ENCODE measurements at places on chromosomes 13 and 19.

- no peak for DNase-seq
Observed at GRCh38 chr13:60756306-60756705, 359.3 kb downstream of the TDRD3 start.

- no peak for DNase-seq
Observed at GRCh38 chr13:41133951-41134350, 1.3 kb upstream of the KBTBD6 start.

- no peak for DNase-seq
Observed at GRCh38 chr19:16532440-16533234, 9.6 kb downstream of the CHERP start.

GRCh38 chr13:113152984-113153809 lies 5.3 kb upstream of the PROZ start:
- peak; percentile 30 for DNase-seq

DNA sequence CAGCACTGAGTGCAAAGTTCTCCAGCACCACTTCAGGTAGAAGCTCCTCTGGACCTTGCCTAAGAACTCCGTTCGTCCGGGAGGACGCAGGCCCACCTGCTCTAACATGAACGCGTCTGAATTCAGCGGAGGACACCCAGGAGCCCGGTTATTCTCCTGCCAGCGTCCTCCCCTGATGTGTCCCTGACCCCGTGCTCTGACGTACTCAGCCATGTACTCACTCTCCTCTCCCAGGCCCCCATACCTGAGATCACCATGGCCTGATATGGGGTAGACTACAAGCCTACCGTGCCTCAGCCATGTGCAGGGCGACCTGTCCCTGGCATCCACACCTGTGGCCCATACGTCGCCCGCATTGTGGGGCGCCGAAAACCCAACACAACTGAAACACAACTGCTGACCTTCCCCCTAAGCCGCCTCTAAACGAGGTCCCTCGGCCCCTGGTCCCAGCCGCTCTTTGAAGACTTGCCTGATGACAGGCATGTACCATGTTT lies 744 bp upstream of the ZNF584 start:
- no peak for DNase-seq

DNA sequence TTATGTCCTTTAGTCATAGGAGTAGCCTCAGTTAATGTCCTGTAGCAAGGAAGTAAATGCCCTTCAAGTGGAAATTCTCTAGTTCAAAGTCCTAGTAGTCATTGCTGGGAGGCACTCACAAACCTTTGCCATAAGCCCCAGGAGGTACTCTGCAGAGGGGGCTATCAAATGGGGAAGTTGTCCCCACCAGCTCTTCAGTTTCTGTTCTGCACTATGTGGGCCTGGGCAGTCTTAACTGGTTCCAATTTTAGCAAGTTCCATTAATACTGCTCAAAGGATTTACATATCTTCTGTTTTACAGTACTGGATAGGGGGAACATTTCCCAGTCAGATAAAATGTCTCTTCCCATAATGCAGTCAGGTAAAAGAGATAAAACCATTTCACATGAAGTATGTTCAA lies 101.3 kb downstream of the B3GLCT start:
- no peak for DNase-seq

DNA sequence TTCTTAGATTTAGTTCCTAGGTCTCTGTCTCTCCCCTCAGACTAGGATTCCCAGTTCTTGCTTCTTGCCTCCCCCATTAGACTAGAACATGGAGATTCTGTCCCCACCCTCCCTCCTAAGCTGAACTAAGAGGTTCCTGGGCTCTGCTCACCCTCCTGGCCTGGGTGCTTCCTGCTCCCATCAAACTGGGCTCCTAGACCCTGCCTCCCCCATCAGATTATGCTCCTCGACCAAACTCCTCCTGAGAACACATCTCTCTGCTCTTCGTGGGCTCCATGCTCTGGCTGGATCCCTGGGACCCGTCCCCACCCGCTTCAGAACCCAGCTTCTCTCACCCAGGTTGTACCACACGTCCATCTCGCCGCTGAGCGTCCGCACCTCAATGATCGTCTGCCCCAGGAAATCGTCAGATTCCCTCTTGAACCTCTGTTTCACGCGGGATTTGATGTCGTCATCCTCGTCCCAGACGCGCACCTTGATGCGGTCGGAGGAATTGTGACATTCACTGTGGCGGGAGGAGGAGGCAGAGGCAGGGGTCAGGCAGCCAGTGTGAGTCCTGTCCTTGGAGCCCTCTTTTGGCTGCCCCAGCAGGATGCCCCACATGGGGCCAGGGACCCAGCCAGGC lies 42.7 kb downstream of the UNC13A start:
- DNase-seq = no peak

DNA sequence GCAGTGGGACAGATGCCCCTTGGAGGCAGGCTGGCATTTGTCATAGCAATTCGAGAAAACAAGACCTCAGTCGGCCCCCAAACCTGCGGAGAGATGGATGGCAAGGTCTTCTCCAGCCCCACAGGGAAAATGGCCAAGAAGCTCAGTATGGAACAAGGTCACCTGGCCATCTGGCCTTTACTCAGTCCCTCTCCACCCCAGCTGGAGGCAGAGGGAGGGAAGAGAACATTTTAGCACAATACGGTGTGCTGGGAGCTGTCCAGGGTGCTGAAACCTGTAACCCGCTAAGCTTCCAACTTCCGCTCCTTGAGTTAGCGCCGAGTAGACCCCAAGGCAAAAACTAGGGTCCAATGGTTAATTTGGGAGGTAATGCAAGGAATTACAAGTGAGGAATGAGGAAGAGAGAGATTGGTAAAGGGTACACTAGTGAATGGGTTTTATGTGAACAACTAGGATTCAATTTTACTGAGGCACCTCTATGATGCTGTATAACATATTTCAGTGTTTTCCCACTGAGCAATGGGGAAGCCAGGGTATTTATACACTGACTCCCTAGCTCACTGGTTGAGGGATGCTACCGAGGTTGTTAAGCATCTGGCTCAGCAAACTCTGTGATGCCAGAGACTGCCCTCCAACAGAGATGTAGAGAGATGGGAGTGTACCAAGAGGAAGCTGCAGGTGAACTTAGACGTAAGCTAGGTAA lies 64.3 kb downstream of the CACNA1A start:
- DNase-seq = peak; percentile 54

- DNase-seq = peak; percentile 20
Observed at GRCh38 chr13:32669030-32669646, 82.9 kb downstream of the PDS5B start.

GRCh38 chr13:33472446-33472845 lies 186.9 kb upstream of the STARD13 start:
- DNase-seq = no peak

GRCh38 chr13:42561752-42562467 lies 12.0 kb upstream of the TNFSF11 start:
- no peak for DNase-seq

GRCh38 chr13:98451676-98452470 lies 125.0 kb downstream of the STK24 start:
- DNase-seq = no peak

- no peak for DNase-seq
Observed at GRCh38 chr19:5091018-5091683, 122.2 kb downstream of the KDM4B start.

GRCh38 chr13:34816908-34817665 lies 125.0 kb upstream of the NBEA start:
- no peak for DNase-seq

DNA sequence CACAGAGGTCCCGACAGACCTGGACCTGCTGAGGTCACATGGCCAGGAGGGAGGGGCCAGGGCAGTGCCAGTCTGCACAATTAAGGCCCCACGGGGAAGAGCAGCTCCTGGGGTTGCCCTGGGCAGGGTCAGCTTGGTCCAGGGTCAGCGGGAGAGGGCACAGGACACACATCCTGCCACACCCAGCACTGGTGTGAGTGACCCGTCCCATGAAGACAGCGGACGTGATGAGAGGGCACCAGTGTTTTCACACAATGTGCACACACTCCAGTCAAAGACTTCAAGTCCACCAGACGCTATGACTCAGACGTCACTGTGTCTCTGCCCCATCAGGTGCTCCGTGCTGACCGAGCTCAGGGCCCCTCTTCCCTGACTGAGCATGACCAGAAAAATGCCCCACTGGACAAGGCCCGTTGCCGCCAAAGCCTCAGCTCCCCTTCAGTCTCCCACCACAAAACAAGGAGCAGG lies 4.2 kb downstream of the TMEM259 start:
- no peak for DNase-seq

DNA sequence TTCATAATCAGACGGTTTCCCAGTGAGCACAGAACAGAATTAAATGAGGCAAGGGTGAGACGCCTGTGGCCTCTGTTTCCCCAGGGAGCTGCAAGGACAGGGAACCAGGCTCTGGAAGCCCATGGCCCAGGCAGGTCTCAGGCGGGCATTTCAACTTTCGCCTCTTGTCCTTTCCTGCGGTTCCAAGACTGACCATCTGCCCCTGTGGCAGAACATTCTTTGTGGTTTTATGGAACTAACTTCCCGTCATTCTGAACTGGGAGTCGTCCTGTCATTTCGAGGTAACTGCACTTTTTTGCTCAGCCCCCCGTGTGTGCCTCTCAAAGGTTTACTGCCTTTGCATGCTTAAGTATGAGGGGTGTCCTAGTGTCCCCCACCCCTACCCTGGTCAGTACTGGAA lies 70.9 kb downstream of the KL start:
- no peak for DNase-seq

- DNase-seq = no peak
Observed at GRCh38 chr13:40446365-40446764, 220.1 kb downstream of the FOXO1 start.

GRCh38 chr13:113724780-113725315 lies 34.2 kb upstream of the TMEM255B start:
- peak; percentile 84 for DNase-seq

GRCh38 chr13:25860265-25860664 lies 191.6 kb downstream of the SHISA2 start:
- no peak for DNase-seq

DNA sequence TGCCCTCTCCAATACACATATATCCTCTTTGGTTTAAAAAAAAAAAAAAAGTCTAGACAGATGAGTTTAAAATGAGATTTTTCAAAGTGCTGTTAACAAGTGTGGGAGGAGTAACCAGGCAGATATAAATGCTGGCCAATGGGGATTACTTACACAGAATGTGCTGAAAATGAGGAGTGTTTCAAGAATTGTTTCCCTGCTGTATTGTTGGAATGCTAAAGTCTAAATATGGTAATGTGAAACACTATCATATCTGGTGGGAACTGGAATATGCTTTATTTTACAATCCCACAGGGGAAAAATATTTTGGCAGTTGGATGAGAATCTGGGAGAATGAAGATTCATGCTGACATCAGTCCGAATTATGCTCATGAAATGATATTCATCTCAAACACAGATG lies 250.7 kb downstream of the DCT start:
- DNase-seq = no peak

DNA sequence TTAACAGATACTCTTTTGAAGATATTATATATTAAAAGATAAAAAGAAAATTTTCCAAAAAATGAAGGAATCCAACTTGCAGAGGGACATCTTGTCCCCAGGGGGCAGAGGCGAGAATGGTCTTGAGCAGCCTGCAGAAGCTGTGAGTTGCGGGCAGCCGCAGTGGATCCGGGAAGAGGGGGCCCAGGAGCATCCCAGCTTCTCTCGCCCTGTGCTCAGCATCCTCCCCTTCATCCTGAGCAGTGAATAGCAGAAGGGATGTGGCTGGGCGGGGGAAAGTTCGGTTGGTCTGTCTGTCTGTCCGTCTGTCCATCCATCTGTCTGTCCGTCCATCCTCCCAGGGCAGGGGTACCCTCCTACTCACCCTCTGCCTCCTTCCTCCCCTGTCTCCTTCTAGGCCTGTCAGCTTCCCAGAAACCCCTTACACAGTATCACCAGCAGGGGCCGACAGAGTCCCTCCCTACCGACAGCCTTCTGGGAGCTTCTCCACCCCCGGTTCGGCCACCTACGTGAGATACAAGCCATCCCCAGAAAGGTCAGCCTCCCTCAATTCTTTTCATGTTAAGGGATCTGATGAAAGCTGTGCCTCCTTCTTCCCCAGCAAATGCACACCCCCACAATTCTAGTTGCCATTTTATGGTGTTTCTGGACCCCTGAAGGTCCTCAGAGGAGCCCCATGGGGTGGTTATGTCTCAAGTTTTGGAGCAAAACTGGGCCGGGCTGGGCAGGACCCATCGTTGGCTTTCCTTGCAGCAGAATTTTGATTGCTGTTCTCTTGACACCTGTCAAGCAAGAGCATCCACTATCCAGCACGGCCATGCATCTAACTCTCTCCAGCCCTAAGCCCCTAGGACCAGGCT lies 81.6 kb downstream of the DPF1 start:
- DNase-seq = peak; percentile 48

DNA sequence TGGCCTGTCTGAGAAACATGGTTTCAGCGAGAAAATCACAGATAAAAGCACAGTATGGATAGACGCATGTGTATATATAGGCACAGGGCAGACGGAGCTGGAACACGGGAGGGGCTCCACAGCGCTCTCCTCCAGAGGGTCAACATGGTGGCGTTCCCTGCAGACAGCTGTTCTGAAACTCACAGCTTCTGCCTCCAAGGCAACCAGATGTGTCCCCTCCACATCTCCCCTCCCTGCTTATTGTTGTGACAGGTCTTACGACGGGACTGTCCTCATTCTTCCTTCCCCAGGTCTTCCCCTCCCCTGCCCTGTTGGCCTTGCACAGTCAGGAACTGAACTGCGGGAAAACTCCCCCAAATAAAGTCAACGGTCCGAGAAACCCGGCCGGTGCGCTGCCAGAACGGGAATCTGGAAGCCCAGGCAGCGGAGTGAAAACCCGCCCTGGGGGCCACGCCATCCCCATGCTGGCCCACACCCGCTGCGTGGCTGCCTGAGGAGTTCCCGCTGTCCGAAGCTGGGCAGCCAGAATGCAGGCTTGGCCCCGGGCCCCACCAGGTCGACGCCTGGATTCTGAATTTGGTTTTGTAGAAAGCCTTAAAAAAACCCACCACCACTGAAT lies 2.6 kb upstream of the TIMM13 start:
- no peak for DNase-seq

DNA sequence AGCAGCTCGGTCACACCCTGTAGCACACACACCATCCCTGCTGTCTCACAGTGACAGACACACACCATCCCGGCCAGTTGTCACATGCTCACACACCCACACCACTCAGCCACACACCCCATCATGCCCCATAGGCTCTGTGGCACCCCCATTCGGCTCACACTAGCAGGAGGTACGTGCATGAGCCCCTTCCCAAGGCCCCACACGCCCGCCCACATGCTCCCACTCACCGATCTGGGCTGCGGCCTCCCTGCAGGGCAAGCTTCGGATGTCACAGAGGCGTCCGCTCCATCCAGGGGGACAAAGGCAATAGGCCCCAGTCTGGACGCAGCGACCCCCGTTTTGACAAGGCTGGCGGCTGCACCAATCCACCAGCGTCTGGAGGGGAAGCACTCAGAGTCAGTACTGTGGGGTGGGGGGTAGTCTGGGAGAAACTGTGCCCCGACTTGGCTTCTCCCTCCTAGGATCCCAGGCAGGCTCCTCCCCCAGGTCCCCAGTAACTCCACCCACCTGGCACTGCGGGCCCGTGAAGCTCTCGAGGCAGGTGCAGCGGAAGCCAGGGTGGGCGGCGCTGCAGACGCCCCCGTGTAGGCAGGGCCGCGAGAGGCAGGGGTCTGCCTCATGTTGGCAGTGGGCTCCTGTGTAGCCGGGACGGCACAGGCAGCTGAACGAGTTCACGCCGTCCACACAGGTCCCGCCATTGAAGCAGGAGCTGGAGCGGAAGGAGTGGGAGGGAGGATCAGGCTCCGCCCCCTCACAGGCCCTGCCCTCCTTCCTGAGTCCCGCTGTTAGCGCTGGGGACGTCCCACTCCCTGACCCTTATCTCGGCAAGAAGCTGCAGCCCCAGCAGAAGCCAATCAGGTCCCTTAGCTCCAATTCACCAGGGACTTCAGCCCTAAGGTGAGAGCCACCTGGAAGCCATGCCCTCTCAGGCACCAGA lies 20.1 kb downstream of the NOTCH3 start:
- DNase-seq = peak; percentile 22

- no peak for DNase-seq
Observed at GRCh38 chr13:62119739-62120700, 704.4 kb upstream of the PCDH20 start.

GRCh38 chr13:105952233-105952972 lies 583.1 kb downstream of the EFNB2 start:
- no peak for DNase-seq

Measured in CD4-positive, alpha-beta T cell treated with Interleukin-17A for 4 hours (primary cell).